CD4-positive, alpha-beta T cell treated with Interleukin-15 for 4 hours (primary cell): ENCODE measurements at places on chromosomes 12 and 14.

GRCh38 chr14:72333357-72333756, 401.1 kb downstream of the RGS6 start:
- no peak for DNase-seq

DNA sequence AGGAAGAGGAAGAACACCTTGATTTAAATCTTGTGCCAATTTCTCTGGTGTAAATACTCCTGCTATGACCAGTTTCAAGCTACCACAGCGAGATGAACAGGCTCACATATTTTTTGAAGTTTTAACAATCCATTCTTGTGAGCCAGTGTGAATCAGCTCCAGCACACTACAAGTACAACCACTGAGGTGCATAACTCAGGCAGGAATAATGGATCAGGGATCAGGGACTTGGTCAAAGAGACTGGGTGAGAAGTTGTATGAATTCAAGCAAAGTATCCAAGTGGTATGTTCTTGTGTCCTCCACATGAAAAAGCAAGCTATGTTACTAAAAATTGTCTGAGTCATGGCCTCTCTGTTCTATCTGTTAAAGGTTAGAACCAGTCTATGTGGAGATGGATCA, 35.2 kb upstream of the KITLG start:
- DNase-seq = no peak

DNA sequence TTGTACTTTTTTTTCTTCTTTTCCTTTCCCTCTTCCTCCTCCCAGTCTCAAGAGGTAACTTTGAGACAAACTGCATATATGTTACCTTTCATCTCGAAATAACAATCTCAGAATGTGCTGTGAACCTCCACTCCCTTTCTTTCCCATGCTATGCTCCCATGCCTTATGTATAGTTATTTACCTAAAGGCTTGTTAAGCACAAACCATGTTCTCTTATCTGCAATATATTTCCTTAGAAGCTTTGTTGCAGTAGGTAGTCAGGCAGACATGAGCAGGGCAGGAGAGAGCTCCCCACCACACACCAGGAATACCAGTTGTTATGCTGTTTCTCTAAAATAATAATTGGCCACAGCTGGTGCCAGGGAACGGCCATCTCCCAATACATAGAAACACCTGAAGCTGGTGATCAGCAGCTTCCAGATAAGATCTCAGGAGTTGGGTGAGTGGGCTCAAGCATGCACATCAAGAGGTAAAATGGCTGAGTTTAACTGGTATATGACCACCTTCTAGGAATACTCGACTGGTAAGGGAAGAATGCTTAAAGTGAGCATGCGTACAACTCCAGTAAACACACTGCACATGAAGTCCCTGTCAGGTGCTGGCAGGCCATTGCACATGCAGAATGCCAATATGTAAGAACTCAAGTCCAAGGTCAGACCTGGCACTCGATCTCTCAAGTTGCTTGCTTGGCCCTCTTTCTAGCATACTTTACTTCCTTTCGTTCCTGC, 14.8 kb upstream of the DHRS2 start:
- DNase-seq = no peak

GRCh38 chr12:110012137-110012536, 12.9 kb downstream of the ANKRD13A start:
- DNase-seq = no peak

DNA sequence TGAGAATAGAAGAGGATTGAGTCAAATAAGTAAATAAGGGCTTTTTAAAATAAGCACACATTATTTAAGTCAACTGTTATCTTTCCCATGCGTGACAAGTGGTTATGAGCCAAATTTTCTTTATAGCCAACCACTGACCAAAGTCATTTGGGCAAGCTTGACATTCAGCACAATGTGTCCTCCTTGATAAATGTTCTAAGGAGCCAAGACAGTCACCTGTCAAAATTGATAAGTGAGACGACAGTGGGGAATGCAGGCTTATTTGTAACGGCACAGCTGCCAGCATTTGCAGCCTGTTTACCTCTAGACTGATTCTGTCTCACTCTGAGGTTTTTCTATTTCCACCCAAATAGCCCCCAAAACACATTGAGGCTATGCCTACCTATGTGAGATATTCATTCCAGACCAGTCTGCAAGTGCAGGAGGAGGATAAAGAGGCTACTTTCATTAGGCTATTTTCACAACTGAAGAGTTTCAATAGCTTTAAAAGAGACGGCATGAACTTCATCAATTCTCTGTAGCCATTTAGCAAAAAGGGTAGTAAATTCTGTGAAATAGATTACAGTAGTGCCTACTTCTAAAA, 339.5 kb downstream of the PDZRN4 start:
- no peak for DNase-seq

DNA sequence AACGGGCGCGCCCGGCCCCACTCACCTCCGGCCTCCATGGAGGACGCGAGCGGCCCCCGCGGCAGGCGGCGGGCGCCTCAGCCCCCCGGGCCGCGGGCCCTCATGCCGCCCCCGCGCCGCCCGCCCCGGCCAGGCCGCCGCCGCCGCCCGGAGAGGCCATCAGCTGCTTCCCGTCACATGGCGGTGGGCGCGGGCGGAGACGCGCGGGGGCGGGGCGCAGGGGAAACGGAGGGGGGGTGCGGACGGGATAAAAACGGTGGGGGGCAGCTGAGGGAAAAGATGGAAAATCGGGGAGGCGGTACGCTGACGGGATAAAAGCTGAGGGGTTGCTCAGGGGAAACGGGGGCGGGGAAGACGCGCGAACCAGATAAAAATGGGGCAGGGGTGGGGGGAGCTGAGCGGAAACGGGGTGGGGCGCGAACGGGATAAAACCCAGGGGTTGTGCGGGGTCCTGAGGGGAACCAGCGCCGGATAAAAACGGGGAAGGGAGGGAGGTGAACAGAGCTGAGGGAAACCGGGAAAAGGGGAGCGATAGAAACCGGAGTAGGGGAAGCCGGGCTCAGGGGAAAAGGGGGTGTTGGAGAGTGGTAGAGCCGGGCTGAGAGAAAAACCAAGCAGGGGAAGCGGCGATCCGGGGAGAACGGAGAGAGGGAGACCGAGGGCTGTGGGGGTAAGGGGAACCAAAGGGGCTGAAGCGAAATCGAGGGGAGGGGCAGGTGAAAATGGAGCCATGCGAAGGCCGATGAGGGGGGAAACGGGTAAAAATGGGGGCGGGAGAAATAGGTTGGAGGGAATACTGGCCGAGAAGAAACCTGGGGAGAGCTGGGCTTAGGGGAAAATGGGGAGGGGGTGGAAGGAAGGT, at the start of gene WSB2:
Gene WSB2 (minus strand): TSS at position 169 of the 862 bp plus-strand sequence. CDS start 131 bp downstream, at position 38.
- DNase-seq = peak; percentile 50

GRCh38 chr14:70338550-70338949, 20.9 kb downstream of the COX16 start:
- no peak for DNase-seq

GRCh38 chr14:55698051-55698450, 118.0 kb downstream of the KTN1 start:
- no peak for DNase-seq

GRCh38 chr12:39807043-39807442, 187.4 kb upstream of the ABCD2 start:
- DNase-seq = no peak

GRCh38 chr12:67760586-67761275, 112.2 kb downstream of the DYRK2 start:
- no peak for DNase-seq

GRCh38 chr14:80456209-80456608, 244.9 kb upstream of the DIO2 start:
- DNase-seq = no peak

- no peak for DNase-seq
Measured at GRCh38 chr14:24613241-24613640, 3.8 kb upstream of the GZMH start.

- DNase-seq = no peak
Measured at GRCh38 chr12:37543131-37543965, 773.2 kb upstream of the ALG10B start.

DNA sequence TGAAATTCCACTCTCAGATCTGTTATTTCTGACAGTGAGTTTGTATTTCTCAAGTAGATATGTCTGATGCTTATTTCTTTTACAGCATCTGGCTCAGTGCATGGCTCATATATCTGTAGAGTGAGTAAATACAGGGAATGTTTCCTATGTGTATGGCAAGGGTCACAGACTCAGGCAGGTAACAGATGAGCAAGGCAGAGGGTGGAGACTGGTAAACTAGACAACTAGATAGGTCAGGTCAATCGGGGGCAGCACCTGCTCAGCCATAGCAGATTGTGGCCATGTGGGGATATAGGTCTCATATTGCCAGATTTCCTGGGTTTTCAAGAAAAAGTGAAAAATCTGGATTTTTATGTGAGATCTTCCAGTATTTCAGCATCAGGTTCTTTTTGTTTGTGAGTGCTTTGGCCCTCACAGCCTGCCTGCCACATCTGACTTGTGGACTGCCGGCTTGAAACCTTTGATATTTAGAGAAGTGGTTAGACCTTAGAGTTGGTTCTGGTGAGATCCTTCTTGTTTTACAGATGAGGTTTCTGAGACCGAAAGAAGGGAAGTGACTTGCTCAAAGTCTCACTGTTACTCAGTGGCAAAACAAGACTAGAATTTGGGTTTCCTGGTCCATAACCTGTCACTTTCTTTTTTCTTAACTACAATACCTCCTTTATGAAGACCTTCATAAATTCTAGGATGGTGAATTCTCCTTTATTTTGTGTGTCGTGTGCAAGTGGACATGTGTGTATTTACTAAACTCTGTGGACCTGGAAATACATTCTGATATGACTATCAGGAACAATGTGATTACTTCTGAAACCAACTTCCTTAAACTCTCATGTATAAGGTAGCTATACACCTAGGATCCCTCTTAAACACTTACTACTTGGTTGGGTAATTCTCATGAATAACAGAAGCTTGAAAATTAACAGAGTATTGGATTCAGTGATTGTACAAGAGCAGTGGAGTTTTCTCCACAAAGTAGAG, 34.4 kb downstream of the PROX2 start:
- peak; percentile 31 for DNase-seq

GRCh38 chr12:88572781-88573549, 7.3 kb downstream of the KITLG start:
- DNase-seq = no peak

GRCh38 chr14:52352569-52352968, 38.5 kb downstream of the PTGER2 start:
- peak; percentile 76 for DNase-seq

GRCh38 chr12:94980577-94980976, 22.9 kb downstream of the NDUFA12 start:
- DNase-seq = no peak

DNA sequence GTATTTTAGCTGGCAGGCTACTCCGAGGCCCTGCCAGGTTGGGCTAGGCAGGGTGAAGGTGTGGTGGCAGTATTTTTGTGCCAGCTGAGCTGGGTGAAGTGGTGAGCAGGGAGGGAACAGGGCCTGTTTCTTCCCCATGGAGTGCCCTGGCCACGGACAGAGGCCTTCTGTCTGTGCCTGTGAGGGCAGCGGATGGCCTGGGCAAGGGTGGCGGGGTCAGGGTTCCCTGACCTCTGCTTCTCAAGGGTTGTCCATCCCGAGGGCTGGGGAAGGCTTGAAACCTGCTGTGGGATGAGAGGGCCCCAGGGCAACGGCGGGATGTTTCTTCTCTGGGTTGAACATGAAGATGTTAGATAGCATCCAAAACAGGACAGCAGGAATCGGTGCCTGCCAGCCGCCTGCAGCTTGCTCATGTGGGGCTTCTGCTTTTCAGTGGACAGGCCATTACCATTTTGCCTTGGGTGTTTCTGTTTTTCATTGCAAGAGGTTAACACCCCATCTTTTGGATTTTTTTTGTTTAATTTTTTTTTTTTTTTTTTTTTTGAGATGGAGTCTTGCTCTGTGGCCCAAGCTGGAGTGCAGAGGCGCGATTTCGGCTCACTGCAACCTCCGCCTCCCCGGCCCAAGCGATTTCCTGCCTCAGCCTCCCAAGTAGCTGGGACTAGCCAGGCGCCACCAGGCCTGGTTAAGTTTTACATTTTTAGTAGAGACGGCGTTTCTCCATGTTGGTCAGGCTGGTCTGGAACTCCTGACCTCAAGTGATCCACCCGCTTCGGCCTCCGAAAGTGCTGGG, 3.3 kb downstream of the MTA1 start:
- no peak for DNase-seq

DNA sequence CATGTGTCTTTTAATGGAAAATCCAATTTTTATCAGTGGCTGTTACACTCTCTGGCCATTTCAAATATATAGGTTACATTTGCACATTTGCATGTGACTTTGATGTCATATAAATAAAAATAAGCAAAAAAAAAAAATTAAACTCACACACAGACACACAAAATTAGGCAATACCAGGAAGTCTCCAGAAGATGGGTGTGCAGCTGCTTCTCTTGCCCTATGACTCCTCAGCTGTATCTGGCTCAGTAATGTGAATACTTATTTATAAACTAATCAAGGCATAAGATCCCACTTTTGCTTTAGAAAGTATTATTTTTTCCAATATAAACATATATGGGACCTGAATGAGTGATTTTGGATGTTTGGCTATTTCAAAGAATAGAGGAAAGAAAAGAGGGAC, 461.1 kb downstream of the LRIG3 start:
- no peak for DNase-seq

DNA sequence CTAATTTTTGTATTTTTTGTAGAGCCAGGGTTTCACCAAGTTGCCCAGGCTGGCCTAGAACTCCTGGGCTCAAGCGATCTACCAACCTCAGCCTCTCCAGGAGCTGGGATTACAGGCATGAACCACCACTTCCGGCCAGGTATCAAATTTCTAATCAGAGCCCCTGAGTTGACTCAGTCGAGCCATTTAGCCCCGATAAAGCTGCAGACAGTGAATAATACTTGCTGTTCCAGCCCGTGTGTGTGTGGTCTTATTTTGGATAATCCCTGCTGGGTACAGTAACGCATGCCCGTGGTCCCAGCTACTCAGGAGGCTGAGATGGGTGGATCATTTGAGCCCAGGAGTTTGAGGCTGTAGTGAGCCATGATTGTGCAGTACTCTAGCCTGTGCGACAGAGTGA, 57.0 kb downstream of the TEAD4 start:
- no peak for DNase-seq

GRCh38 chr14:99793213-99794150, at the start of gene EML1:
EML1 (plus strand) TSS chr14:99793413; CDS start chr14:99793477, 64 bp downstream.
- DNase-seq = peak; percentile 73

DNA sequence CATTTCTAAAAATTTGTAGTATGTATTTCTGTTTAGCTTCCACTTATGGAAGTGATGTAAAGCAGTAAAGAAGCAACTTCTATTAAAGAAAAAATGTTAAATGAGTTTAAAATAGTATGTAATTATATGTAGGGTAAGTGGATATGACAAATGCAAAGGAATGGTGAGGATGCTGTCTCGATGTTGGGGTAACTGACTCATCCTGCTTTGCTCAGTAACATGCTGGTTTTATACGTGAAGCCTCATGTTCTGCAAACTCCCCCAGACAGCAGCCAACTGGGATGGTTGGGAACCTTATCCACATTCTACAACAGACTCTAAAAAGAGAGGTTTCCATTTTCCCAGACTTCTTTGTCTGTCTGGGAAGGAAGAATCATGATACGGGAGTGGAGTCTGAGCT, 1006.4 kb upstream of the TMEM132C start:
- DNase-seq = no peak
